ENCODE measurements at places on chromosomes 1 and 21.

GRCh38 chr1:34164771-34165391 is at the start of gene CSMD2:
CSMD2 (minus strand) TSS chr1:34165230; CDS start chr1:34165097, 133 bp downstream.
- DNase-seq, result no peak

- no peak for DNase-seq
These were observed 145.8 kb downstream of the KCNJ6 start for GRCh38 chr21:37770461-37770860.

DNA sequence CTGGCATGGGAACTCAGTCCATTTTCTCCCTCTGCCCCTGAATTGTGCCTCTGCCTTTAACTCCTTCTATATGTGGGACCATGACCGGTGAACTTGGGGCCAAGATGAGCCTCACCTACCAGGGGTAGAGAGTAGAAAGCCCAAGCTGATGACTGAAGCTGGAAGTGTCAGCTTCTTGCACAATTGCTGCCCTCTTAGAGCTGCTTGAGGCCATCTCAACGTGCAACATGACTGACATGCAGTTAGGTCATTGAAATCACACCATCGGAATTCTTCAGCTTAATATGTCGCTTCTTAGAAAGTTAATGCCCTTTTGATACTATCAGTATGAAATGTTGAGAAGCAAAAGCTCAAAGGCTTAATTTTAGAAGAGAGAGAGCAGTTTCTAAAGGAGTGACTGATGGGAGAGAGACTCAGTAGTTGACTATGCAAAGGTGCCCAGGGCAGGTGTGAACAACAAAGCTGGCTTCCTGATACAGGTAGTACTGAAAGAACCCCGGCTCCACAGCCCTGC is 89.4 kb upstream of the UBE2U start:
- DNase-seq, result no peak

DNA sequence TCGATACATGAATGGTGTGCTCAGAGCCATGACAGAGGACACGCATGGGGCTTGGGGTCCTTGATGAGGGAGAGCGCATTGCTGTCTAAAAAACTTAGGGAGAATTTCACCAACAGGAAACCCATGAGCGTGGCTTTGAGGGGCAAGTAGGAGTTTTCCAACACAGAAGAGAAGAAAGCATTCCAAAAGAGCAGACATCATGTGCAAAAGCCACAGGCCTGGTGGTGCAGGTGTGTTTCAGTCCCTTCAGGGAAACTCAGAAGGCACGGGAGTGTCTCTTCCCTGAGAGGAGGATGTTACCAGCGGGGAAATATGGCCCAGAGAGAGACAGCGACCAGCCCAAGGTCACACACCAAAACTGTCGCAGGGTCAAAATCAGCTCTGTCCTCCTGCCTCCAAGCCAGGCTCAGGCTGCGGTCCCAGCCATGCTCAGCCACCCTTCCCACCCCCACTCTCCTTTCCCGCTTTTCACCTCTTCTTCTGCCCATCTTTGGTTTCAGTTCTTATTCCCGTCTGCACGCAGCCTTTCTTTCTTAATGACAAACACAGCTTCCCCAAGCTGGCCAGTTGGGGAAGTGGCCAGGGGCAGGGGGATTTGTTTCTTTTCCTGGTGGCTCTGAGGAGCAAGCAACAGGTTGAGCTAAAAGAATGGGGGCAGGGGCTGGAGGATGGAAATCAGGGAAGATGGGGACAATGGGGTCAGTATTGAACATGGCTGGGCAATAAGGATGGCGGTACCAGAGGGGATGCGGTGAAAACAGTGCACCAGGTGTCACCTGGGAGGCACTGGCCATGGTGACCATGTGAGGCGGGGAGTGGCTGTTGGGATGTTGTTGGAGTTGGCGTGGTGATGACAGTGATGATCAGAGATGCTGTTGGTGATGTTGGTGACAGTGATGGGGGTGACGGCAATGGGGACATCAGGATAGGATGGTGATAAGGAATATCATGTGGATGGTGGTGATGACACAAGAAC is 10.3 kb downstream of the LAPTM5 start:
- no peak for DNase-seq

DNA sequence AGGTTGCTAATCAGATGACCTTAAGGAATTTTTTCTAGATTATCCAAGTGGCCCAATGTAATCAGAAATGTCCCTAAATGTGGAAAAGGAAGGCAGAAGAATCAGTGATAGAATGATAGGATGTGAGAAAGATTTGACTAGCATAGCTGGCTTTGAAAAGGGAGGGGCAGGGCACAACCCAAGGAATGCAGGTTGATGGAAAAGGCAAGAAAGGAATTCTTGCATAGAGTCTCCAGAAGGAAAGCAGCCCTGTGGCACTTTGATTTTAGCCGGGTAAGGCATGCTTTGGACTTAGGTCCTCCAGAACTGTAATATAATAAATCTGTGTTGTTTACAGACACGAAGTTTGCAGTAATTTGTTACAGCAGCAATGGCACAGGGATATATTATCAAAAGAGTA is 375.7 kb upstream of the B3GALT2 start:
- no peak for DNase-seq

DNA sequence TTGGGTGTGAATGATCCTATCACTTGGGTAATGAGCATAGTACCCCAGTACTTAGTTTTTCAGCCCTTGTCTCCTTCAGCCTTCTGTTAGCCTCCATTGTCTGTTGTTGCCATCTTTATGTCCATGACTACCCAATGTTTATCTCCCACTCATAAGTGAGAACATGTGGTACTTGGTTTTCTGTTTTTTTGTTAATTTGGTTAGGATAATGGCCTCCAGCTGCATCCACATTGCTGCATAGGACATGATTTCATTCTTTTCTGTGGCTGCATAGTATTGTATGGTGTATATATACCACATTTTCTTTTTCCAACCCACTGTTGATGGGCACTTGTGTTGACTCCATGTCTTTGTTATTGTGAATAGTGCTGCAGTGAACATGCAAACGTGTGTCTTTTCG is 39.6 kb upstream of the GPR52 start:
- no peak for DNase-seq

- peak; percentile 13 for DNase-seq
These were observed at the start of gene SLC44A3 for GRCh38 chr1:94819945-94820746. SLC44A3 (plus strand) TSS chr1:94820357; CDS start chr1:94820452, 95 bp downstream.

GRCh38 chr1:183093786-183094298 is 70.6 kb downstream of the LAMC1 start:
- DNase-seq, result peak; percentile 26

DNA sequence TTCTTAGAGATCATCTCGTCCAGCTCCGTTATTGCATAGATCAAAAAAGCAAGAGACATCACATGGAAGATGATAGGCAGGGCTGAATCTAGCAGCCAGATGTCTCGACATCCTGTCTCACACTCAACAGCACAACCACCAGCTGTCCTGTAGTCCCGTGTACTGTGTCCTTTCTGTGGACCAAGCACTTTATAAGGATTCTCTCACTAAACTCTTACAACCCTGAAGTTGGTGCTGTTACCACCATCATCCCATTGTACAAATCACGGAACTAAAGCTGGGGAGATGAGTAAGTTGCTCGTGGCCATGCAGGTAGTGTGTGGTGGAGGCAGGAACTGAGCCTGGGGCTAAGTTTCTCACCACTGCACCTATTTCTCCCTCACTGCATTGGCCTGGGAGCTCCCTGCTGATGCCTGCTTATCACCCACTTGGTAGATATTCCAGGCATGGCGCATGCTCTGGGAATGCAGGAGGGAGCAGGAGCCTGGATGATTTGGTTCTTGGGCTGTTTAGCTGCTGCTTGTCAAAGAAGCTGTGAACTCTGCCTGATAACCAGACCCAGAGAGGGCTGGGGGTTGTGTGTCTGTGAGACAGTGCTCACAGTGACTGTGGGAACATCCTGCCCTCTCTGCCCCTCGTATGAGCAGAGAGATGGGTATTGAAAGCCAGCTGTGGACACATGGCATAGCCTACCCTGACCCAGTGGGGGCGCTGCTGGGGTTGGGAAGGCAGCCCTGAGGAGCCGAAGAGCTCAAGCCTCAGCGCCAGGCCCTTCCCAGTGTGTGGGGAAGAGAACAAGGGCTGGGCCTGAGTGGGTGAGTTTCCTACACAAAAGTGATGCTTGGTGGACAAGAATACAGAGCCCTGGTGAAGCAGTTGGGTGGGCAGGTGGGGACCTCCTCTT is 13.6 kb downstream of the PPFIA4 start:
- DNase-seq, result no peak

DNA sequence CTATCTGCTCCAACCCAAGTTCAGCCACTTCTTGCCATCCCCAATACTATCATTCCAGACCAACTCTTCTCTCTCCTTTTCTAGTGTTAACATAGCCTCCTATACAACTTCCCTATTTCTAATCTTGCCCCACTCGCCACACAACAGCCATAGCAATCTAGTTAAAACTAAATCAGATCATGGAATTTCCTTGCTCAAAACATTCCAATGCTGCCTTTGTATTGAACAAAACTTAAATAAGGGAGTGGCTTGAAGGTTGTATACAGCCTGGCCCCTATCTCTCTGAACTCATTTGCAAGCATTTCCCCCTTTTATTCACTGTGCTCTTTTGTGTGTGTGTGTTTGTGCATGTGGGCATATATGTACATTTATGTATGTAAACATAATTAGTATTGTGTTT is 118.1 kb upstream of the SGIP1 start:
- DNase-seq, result no peak

DNA sequence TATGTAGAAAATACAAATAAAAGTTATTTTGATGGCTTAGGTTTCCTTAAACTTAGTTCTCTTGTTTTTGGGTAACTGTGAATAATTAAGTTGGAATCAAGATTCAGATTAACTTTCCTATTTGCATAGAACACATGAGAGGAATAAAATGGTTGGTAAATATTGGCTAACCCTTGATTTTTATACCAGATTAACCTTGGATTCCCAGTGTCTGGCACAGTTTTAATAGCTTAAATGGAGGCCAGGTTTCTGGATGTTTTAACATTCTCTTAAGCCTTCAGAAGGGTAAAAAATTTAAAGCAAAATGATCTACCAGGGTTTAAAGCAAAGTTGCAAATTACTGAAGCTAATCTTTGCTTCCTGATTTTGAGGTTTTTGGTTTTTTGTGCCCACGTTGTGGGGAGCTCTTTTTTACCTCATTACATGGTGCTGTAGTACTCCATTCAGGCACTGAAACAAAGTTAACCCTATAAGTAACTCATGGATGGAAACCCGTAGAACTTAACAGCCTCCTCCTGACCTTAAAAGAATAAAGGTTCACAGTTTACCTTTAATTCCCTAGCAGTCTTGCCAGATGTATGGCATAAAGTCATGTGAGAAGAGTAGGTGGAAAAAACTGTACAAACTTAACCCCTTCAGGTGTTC is 8.4 kb upstream of the SPATA1 start:
- no peak for DNase-seq

DNA sequence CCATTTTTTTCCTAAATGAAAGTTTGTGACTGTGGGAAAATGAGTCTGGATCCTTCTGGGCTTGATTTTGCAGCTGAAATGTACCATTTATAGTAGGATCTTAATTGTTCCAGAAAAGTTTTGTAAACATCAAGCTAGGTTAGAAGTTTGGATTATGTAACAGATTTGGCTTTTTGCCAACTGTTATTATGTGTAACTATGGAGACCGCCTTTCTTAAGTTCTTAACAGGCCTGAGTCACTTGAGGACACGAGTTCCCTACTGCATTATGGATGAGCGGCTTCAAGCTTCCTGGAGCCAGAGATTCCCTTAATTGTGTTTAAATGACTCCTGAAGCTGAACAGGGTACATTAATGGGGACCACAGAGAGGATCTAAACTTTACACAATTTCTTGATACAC is 22.2 kb downstream of the SLC25A33 start:
- peak; percentile 88 for DNase-seq

- DNase-seq, result no peak
These were observed 48.9 kb downstream of the RASSF5 start for GRCh38 chr1:206556047-206556749.

DNA sequence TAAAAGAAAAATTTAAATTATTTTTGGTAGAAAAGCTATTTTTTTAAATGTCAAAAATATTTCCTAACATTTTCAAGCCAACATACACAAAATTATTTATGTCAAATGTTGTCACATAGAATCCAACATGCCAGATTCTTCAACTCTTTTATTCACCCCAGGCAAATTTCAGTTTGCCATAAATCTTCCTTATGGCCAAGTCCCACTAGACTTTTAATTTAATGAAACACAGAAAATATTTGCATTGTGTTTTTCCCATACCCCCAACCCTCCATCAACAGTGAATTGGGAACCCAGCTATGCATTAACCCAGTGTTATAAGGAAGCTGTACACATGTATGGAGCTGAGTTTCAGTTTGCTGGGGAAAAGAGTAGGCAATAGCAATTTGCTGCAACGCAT is 41.4 kb downstream of the DUSP10 start:
- no peak for DNase-seq

GRCh38 chr1:115890580-115890979 is 49.7 kb upstream of the NHLH2 start:
- no peak for DNase-seq

GRCh38 chr1:53086491-53087070 is 24.6 kb downstream of the PODN start:
- DNase-seq, result no peak

DNA sequence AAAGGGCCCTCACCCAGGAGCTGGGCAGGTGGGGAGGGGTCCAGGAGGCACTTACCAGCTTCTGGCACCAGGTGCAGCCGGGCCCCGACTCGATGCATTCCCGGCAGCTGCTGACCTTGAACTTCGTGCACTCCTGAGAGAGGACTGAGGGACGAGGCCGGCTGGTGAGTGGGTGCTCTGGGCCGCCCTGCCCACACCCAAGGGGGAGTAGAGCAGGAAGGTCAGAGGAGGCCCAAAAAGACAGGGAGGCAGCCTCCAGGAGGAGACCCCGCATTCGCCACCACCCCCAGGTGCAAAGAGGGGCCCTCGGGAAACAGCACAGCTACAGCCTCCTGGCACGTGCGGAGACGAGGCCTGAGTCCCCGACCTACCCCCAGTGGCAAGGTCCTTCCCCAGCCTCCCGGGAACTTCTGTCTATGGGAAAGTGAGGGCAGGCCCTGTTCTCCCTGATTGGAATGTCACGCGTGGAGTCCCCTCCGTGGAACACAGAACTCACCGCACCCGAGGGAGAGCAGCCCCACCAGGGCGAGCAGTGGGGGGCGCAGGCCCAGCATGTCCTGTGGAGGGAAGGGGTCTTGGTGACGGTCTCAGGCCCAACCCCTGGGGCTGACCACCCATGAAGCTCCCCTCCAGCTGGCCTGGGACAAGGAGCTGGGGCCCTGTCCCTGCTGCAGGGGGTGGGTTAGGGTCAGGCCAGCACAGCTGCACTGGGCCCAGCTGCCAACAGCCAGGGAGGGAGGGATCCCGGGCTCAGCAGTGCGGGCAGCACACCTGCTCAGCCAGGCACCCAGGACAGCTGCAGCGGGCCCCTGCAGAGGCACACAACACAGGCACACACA is 10.3 kb downstream of the ITGB2 start:
- DNase-seq, result no peak

DNA sequence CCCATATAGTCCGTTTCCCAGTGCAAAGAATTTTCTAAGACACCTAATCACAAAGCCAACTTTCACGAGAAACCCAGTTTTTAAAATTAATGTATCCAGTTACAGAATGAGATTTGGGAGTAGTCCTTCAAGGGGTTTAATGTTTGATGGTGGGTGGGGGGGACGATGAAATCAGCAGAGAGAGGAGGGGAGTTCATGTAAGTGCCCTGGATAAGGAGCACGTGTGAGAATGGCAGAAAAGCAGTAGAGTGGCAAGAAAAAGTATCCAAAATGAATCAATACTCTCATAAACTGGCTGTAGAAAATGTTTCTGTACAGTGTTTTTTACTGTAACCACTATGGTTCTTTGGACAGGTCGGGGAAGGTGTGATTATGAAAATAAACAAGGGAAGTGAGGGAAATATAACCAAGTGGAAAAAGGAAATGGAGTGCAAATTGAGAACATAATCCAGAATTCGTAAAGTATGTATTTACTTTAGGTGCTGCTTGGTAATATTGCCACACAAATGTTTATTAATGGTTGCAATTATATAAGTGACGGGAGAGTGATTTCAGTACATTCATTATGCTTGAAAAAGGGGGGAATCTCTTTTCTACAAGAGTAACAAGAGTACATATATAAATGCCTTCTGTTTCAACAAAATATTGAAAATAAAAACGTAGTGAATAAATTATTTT is 118.7 kb upstream of the RRP15 start:
- DNase-seq, result no peak

Measured in H4 (cell line).